ENCODE measurements at places on chromosomes 6 and 20. TPM values are rescaled to one million over a fixed set of nuclear protein-coding genes. Genes with fewer than 3 reads are reported as not detected.

Gene SPEF1
- total RNA-seq, result 0.14 TPM

Gene DNAH8
- total RNA-seq, result not detected

Gene RSPO3
- not detected for total RNA-seq

Gene WFDC2
- total RNA-seq, result 0.66 TPM

DNA sequence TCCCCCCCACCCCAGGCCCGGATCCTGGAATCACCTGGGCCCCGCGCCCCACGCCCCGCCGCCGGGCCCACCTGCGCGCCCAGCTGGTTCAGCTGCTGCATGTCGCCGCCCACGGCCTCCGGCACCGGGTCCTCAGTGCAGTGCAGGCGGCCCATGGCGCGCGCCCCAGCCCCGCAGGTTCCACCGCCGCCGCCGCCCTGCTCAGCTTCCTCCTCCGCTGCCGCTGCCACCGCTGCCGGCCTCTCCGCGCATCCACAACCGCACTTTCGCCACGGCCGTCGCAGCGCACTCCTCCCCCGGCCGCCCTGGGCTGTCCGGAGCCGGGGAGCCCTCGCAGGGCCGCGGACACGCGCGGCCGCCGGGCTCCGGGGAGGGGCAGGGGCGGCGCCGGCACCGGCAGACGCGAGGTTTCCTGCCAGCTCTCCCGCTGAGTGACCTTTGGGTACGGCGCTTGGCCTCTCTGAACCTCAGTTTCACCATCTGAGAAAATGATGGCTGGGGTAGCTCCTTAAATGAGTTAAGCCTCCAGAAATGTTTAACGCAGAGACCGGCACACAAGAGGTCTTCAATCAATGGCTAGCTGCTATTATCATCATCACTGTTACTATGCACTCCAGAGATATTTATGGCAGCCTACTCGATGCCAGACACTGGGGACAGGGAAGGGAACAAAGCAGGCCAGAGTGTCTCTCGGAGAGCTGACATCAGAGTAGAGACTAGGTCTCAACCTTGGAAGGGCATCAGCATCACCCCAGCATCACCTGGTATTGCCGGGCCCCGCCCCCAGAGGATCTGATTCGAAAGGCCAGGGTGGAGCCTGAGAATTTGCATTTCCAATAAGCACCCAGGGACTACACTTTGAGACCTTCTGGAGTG is at the start of gene COMMD7:
Gene COMMD7 (minus strand): TSS at position 231 of the 876 bp plus-strand sequence. CDS start 76 bp downstream, at position 155.
- peaks cover 31% of the 10 kb centered on the region for H3K4me1 ChIP-seq
- H3K36me3 ChIP-seq, result no peaks in the 10 kb centered on the region
- DNase-seq, result peak; percentile 90
- H3K27me3 ChIP-seq, result no peaks in the 10 kb centered on the region

DNA sequence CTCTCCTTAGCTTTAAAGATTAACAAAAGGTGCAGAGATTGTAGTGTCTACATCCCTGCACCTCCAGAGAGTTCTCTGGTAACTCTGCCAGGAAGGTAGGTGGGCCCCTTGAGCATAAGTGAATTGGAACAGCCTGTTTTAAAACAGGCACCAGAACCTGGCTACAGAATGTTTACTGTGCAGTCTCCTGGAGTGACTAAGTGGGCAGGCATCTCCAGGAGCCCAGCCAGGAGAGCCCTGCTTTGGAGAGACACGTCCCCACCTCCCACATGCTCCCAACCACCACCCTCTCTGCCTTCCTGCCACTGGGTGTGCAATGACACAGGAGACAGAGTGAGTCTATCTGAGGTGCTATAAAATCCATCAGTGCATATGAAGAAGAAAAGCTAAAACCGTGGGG is 110.3 kb upstream of the EYA4 start:
- no peak overlapping the region for H3K4me3 ChIP-seq
- H3K27me3 ChIP-seq, result peaks cover 6% of the 10 kb centered on the region
- H3K36me3 ChIP-seq, result no peaks in the 10 kb centered on the region
- no peak for DNase-seq
- no peak overlapping the region for H3K27ac ChIP-seq

- H3K27me3 ChIP-seq, result no peaks in the 10 kb centered on the region
- H3K4me3 ChIP-seq, result no peak overlapping the region
- H3K36me3 ChIP-seq, result no peaks in the 10 kb centered on the region
- H3K27ac ChIP-seq, result no peak overlapping the region
- no peak for DNase-seq
Observed at GRCh38 chr20:8489094-8489883, 357.2 kb downstream of the PLCB1 start.
